ENCODE measurements at places on chromosomes 7 and 10.
A peak's percentile ranks its signal among the peaks of the same experiment; 100 is the strongest.

DNA sequence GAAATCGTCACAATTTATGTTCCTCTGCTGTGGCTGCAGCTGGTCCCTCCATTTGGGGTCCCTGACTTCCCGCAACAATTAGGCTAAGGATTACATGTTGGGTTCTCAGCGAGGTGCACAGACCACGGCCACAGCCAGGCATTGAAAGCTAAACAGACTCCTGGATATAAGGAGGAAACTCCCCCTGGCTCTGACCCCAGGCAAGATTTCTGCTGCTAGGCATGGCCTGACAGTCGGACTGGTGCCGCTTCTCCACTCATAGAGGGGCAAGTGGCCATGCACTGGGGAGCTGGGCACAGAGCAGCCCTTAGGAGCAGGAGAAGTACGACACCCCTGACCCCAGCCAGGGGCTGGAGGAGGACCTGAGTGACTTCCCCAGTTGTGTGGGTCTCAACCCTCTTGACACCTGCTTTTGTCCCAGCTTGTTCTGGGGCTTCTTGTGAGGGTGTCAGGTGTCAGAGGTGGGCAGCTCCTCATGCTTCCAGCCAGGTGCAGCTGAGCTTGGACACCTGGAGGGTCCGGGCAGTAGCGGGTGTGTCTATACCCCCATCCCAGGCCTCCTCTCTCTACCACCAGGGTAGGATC lies 38.3 kb downstream of the TSPAN15 start:
- no peak for DNase-seq

DNA sequence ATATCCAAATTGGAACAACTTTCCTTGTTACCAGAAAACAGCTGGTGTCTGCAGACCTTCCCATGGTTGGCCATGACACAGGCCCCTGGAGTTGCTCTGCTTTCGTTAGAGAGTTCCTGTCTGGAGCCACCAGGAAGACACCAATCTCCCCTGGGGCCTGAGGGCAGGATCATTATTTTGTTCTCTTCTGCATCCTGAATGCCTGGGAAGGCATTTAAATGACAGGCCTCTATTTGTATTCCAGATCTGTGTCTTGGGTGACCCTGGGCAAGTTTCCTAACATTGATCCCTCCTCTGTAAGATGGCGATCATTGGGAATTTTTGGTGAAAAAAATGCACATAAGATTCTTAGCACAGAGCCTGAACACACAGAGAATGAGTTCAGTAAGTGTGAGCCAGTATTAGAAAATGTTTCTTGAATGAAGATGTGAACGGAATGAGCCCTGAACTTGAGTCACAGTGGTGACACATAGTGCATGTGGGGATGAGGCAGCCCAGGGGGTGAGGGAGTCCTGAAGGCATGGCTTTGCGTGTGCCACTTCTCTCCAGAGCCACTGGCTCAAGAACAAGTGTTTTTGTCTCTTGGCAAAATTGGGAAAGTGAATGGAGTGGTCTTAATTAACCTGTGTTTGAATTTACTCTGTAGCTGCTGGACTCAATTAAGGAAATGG lies 28.4 kb downstream of the BMPER start:
- DNase-seq, result peak; percentile 91

- DNase-seq, result no peak
Measured at GRCh38 chr10:129719415-129719739, 244.7 kb downstream of the EBF3 start.

GRCh38 chr10:86958901-86959736 lies 720 bp downstream of the SNCG start:
- peak; percentile 78 for DNase-seq

GRCh38 chr7:141748396-141748795 lies 10.2 kb downstream of the SSBP1 start:
- peak; percentile 61 for DNase-seq

GRCh38 chr7:89308535-89308934 lies 513.0 kb upstream of the TEX47 start:
- DNase-seq, result no peak

DNA sequence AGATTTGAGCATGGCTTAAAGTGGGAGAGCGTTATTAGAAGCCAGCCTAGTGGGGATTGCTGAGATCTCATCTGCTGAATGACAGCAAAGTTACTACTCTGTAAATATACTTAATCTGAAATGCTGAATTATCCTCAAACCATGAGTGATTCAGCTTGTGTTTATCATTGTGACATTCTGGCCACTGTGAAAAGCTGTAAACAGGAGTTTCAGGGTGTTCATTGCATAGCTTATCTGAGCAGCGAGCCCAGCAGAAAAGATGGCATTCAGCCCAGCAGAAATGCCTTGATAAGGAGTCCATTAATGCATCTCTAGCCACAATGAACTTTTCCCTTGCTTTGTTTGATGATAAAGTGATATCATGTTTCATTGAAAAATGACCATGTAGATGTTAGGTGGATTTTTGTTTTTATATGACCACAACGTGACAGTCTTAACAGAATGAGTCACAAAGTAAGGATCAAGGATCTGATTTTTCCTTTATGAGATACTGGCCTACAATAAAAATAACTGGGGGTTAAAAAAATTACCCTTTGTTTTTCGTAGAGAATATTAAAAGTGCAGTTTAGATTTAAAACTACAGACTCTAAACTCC lies 7.8 kb downstream of the TES start:
- DNase-seq, result peak; percentile 100

- DNase-seq, result peak; percentile 58
Measured at GRCh38 chr7:81367326-81367931, 402.4 kb downstream of the HGF start.
